Vagina (tissue), 2 donors: ENCODE measurements at places on chromosomes 5 and 9.

GRCh38 chr9:98791608-98792490 is 4.5 kb downstream of the ANKS6 start:
- peak; percentile 85 for DNase-seq

- no peak for DNase-seq
Measured at GRCh38 chr5:131640043-131640856, 5.2 kb upstream of the RAPGEF6 start.

- no peak for DNase-seq
Measured at GRCh38 chr9:89249001-89249400, 62.0 kb upstream of the CKS2 start.

- no peak for DNase-seq
Measured at GRCh38 chr5:78985725-78986223, 664 bp upstream of the ARSB start.

DNA sequence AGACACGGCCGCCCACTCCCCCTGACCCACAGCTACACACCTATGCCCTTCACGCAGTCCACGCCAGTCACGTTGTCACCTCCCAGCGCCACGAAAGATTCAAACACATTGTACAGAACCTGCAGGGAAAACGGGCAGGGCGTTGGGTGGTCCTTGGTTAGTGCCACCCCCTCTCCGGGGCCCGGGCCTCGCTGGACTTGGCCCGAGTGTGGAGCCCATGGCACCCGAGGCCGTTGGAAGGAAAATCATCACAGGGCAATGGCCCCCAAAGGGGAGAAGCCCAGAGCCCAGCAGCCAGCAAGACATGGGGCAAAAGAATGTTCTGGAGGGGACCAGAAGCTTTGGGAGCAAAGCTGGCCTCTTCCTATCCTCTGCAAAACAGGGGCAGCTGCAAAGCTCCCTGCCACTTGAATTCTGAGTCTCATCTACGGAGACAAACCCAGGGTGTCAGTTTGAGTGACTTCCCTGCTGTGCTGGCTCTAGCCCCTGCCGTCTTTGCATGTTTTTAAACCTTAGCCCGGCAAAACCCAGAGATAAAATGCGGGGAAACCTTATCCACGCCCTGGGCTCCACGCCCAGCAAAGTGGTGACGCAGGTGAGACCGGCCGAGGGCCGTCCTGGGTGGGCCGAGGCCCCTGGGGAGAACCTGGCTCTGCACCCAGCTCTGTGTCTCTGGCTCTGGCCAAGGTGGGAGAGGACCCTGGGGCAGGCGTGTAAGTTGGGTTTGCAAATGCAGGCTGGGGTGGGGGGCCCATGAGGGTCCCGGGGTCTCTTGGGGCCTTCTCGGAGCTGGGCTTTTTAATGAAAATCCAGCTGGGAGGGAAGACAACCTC is 38.9 kb downstream of the SLC9A3 start:
- no peak for DNase-seq

DNA sequence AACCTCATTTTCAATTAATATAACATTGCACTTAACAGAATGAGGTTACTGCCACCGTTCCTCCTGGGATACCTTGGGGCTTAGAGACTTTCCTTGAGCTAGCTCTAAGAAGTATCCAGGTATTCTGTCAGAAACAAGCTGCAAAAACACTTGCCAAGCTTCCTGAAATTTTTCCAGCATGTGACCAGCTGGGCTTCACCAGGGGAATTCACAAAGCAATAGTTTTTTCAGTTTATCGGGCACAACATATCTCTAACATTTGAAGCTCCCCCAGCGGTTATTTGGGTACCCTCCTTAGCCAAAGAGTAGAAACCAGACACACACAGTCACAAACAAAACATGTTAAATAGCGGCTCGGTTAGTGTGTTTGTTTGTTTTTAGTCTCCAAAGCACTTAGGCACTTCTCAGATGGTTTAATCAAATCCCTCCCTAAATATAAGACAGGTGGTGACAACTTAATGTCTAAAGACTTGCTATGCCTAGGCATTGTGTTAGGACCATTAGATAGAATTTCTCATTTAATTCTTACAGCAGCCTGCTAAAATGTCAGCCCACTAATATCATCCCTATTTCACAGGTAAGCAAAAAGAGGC is 278.2 kb downstream of the GLIS3 start:
- no peak for DNase-seq

DNA sequence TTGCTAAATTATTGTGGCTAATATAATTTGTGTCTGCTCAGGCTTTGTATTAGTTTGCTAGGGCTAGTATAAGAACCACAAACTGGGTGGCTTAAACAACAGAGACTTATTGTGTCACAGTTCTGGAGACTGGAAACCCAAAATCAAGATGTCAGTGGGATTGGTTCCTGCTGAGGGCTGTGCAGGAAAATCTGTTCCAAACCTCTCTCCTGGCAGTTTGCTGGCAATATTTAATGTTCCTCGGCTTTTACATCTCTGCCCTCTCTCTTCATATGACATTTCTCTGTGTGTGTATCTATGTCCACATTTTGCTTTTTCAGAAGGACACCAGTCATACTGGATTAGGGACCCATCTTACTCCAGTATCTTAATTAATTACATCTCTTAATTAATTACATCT is 498.8 kb upstream of the CD180 start:
- no peak for DNase-seq

DNA sequence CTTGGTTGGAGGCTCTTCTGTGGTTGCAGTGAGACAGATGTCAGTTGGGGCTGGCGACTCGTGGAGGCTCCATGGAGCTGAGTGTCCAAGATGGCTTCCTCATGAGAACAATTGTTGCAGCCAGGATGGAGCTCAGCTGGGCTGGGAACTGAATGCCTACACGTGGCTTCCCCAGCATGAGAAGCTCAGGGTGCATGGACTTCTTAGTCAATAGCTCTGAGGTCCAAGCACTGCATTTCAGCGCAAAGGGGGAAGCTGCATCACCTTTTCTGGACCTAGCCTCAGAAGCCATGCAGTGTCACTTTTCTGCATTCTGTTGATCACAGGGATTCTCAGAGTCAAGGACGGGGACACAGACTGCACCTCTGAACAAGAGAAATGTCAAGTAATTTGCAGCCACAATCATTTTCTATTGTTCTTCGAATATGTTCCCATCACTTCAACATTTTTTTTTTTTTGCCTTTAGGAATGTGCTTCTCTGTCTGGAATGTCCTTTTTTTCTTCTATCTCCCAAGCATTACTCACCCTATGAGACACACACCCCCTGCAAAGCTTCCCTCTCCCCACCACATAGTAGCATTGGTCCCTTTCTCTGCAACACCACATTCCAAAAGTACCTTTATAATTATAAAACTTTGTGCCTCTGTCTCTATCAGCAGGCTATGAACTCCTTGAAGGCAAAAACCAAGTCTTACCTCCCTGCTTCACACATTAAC is 57.5 kb upstream of the STK32A start:
- no peak for DNase-seq

GRCh38 chr5:152097128-152097527 is 172.5 kb upstream of the GLRA1 start:
- no peak for DNase-seq

- no peak for DNase-seq
Measured at GRCh38 chr5:53871775-53872174, 311.3 kb downstream of the NDUFS4 start.

- no peak for DNase-seq
Measured at GRCh38 chr5:77390795-77391194, 101.3 kb downstream of the WDR41 start.

DNA sequence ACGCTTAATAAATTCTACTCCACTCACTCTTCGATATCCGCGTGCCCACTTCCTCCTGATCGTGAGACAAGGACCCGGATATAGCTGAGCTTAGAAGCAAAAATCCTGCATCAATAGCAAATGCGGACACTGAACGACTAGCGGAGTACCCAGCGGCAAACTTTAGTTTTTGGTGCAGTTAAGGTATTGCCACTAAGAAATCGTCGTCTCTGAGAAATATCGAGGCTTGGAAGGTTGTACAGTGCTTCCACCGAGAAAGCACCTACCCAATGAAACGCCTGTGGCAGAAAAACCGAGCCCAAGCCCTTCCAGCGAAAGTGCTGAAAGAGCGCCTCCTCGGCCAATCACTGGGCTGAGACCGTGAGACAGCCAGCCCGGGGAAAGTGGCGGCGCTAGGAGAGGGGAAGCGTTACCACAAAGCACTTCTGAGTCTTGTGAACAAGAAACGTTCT is 32.2 kb downstream of the ANXA2R start:
- DNase-seq = no peak

GRCh38 chr9:124684169-124684568 is 86.9 kb downstream of the NR6A1 start:
- no peak for DNase-seq

DNA sequence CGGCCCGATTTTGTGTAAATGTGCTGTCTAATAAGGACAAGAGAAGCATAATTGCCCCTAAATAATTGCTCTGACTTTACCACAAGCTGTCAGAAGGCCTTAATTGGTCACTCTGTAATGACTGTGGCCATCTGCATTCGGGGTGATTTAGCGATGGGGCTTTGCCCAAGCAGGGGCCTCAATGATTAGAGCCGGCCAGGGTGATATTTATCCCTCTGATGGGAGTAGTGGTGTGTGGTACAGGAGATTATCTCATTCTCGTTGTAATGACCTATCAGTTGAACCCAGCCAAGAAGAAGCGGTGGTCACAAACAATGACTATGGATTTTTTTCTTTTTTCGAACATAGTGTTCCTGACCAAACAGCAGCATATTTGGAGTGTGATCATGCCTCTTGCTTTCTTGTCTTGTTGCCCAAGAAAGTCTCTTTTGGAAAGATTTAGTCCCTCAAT is 72.0 kb upstream of the SAP30L start:
- DNase-seq = no peak

DNA sequence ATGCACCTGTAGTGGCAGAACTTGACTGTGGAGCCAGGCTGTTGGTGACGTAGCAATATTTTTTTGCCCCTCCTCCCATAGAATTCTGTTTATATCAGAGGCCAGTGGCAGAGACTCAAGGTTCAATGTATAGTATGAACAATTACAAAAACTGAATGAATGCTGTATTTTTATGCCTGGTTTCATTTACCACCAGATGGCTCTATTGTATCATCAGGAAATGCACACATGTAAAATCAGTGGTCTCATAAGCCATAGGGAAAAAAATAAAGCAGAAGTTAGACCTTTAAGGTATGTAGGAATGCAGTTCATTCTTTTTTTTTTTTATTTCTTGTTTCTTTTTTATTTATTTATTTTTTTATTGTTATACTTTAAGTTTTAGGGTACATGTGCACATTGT is 43.6 kb downstream of the CCDC192 start:
- no peak for DNase-seq

DNA sequence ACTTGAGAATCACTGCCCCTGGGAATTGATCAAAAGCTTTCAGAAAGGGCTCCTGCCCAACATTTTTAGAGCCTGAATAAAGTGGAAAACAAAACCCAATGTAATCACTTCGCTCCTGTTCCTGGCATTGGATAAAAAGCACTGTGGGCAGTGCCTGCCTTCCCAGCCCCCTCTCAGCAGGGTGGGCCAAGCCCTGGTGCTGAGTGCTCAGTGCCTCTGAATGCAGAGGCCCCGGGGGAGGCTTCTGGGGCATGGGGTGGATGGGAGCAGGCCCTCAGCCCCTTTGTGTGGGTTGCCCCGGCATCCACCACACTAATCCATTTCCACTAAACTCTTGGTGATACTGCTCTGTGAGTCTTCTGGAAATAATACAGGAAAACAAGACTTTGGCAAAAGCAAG is 55.6 kb downstream of the CFAP90 start:
- no peak for DNase-seq

DNA sequence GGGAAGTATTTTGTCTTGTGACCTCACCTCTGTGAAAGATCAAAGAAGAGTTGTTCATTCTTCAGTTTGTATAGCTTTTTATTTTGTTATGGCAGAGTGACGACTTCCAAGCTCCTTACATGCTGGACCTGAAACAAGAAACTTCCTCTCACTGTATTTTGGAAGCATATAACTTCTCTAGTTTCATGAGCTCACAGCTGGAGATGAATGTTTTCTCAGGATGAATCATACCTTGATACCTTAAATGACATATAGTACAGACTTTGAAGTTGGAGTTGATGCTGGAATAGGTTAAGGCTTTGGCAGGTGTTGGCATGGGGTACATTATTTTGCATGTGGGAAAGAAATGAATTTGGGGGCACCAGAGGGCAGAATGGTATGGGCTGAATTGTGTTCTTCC is 112.5 kb downstream of the SLC25A46 start:
- no peak for DNase-seq

DNA sequence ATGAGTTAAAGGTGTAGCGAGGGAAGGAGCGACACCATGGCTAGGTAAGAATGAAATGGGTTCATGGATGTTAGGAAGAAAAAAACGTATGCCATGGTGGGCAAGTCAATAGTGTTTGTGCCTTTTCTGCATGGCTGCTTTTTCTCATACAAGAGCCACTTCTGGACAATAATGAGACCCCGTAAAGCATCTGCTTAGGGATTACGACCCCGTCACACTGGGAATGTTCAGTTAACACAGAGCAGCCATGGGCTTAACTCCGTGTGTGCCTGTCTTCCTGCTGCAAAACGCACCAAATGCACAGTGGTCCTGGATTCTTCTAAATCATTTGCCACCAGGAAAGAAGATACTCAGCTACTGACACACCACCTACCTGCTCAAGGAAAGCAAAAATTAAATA is 81.8 kb downstream of the NFIB start:
- no peak for DNase-seq

DNA sequence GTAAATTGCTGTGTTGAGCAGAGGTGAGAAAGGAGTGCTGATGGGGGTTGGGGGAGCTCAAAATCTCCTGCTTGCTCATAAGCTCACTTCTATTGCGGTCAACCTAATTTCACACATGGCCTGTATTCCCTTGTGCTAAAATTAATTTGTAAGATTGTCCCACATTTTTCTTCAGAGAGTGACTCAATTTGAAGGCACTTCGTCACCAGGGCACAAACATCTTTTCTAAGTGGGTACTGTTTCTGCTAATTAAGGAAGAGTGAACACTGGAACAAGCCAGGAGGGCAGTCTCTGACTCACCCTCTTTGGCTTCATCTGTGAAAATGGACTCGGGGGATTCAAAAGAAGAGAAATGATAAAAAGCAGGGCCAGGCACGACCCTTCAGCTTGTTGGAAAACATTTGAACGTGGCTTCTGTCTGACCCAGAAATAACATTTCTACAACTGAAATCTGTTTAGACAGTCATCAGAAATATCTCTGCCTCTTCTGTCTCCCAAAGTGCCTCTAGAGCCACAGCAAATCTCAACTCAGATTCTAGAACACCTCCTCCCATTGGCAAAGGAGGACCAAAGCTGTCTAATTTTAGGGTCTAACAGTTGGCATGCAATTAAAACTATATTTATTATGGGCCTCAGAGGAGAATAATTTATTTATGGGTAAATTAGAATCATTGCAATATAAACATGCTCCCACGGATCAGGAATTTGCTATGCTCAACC is 49.8 kb downstream of the FEM1C start:
- no peak for DNase-seq

DNA sequence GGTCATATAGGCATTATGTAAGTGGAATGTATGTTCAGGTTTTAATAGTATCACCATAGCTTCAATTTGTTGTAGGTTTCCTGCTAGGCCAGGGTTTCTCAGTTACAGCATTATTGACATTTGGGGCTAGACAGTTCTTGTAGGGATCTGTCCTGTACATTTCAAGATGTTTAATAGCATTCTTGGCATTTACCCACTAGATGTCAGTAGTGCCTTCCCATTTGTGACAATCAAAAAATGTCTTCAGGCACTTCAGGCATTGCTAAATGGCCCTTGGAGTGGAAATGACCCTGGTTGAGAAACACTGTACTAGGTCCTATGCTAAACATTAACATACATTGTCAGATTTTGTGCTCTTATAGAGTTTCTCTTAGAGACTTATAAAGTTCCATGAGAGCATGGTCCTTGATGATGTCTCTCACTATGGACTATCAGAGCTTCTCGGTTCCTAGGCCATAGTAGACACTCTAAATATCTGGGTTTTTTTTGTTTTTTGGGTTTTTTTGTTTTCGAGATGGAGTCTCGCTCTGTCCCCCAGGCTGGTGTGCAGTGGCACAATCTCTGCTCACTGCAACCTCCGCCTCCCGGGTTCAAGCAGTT is 1.4 kb downstream of the KIF20A start:
- no peak for DNase-seq
